CD4-positive, alpha-beta memory T cell (primary cell): ENCODE measurements at places on chromosomes 3 and 15.
A peak's percentile ranks its signal among the peaks of the same experiment; 100 is the strongest.

GRCh38 chr3:23938688-23939087, 6.4 kb upstream of the NR1D2 start:
- no peak for DNase-seq

- DNase-seq: no peak
These were observed 74.8 kb downstream of the RPL39L start for GRCh38 chr3:187064210-187065115.

- no peak for DNase-seq
These were observed 1249.8 kb downstream of the NSUN3 start for GRCh38 chr3:95312650-95313049.

- peak; percentile 38 for DNase-seq
These were observed 18.9 kb downstream of the CX3CR1 start for GRCh38 chr3:39260957-39261356.

- no peak for DNase-seq
These were observed 58.8 kb downstream of the MAP3K13 start for GRCh38 chr3:185421577-185422232.

DNA sequence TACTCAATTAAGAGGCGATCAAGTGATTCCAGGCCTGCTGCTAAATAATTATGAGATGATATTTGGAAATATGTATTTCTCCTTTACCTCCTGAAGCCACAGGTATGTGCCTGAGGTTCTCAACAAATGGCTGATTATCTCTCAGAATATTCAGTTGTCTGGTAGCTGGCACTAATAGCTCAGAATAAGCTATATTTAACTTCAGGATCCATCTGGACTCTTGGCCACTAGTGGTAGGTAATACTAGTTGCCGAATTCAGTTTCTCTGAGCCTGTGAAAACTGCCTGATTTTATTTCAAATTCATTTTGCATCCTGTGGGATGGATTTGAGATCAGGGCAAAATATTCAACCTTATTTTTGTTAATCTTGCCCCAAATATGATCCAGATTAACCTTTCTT, 499.0 kb downstream of the DIPK2A start:
- no peak for DNase-seq

DNA sequence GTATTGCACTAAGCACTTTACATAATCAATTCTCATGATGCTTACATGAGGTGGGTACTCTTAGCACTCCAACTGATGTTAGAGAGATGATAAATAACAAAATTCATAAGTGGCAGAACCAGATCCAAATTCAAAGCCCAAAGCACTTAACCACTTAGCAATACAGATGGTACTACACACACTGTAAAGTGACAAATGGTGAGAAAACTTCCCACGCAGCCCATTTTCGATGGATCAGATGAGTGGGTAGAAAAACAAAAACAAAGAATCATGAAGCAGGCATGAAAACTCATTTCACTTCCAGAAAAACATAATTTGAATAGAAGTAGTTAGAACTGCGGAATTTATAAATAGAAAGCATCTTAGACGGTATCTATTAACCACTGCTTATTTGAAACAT, 66.2 kb downstream of the FRMD4B start:
- no peak for DNase-seq

DNA sequence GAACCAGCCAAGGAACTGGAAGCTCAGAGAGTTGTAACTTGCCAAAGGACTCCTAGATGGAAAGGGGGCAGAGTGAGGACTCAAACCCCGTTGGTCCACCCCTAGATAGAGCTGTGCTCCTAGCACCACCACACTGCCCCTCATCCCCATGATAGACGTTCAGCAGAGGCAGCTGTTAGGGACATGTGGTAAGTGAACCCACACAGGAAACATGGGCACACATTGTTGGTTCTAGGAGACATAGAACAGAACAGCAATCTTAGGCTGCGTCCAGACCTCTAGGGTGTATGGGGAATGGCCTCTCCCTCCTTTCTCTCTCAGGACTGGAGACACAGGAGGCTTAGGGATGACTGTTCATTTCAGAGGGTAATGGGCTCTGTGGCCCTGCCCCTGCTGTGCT, 102.7 kb downstream of the ANP32A start:
- DNase-seq: no peak

- no peak for DNase-seq
These were observed 61.9 kb upstream of the C3orf80 start for GRCh38 chr3:160163229-160163878.

DNA sequence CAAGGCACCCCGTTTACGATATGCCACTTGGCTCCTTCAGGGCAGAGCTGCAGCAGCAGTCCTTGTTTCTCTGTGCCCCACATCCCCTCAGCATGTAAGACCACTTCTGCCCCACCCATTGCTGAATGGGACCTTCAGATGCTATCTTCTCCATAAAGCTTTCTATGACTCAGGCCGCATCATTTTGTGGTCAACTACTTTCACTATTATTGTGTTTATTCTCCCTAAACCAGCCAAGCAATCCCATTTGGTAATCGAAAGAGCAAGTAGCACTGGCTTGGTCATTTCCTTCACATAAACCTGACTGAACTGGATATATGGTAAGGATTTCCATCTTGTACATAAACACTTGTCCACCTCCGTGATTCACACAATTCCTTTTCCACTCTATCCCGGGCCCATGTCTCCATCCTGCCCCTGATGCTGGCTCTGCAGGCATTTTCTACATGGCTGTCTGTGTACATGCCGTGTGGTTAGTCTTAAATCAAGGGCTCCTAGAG, 25.7 kb downstream of the LIPC start:
- no peak for DNase-seq

DNA sequence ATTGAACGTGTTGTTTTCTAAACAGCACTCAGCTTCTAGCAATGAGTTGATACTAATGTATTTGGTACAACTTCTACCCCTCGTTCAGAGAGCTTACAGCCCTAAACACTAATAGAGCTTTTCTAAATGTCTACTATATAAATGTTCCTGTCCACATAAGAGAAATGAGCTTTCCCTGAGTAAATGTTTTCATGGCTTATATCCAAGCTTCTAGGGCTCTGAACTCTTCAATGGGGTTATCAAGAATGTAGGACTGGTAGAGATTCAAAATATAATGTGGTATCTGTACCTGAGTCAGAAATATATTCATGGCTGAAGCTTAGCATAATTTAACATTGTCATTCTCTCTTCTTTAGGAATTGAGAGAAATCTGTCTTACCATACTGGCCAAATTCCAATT, 73.4 kb downstream of the SERPINI1 start:
- no peak for DNase-seq

- DNase-seq: no peak
These were observed 67.2 kb downstream of the CRTC3 start for GRCh38 chr15:90596943-90597342.

DNA sequence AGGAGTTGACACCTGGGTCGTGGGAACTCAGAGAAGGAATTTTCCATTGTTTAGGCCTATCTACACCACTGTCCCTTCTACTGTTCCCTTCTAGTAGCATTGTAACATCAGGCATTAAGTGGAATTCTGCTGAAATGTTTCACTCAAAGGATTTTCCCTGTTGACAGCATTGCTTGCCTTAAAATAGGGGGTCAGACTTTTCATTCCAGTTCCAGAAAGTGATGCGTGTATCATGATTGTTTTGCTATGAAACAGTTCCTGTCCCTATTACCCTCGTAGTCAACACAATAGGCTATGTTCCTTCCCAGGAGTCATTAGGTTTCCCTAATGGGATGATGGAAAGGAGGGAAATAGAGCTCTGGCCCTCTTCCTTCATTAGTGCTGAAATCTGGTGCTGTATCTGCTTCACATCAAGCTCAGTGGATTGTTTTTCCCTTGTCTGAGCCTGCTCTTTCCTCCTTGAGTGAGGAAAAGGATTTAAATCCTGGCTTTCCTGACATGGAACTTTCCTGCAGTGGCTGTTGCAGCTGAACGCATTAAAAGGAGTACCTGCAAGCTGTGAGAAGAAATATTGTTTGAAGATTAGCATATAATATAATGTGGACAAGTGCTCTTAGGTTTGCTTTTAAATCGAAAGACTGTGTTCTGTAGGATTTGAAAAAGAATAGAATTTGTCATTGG, 195.9 kb downstream of the KLHL25 start:
- DNase-seq: no peak

- DNase-seq: no peak
These were observed 29.7 kb downstream of the GLCE start for GRCh38 chr15:69190091-69190490.

DNA sequence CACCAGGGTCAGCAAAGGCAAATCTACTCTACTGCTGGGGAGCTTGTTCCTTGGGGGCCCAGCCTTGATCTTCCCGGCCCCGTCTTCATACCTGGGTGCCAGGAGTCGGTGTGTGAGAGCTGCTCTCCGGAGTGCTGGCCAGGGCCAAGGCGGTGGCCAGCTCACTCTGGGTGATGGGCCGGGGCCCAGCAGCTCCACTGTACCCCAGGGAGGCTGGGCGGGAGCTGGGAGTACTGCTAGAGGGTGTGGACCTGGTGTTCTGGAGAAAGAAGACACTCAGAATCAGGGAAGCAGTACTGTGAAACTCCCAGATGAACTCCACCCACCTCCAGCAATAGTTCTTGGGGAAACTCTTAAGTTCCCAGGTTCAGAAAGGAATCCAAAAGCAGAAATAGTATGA, 11.9 kb downstream of the UBL7 start:
- DNase-seq: no peak

- DNase-seq: no peak
These were observed 308.2 kb upstream of the WNT5A start for GRCh38 chr3:55795296-55795695.

- no peak for DNase-seq
These were observed 26.1 kb downstream of the FBN1 start for GRCh38 chr15:48619446-48619845.

GRCh38 chr3:151558661-151559060, 97.8 kb upstream of the IGSF10 start:
- no peak for DNase-seq

DNA sequence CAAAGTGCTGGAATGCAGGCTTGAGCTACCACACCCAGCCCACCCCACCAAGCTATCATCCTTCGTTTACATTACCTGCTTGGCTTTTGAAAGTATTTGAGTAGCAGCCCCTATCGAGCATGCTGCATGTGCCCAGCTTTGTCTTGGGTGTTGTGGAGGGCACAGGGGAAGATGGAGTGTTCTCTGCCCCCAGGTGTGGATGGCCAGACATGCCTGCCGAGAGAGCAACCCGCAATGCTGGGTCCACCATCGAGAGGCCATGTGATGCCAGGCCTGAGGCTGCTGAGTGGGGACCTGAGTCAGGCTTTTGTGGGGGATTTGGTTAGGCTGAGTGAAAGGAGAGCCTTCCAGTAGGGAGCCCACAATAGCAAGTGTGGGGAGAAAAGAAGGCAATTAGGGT, 25.9 kb downstream of the FOXL2NB start:
- DNase-seq: no peak

- no peak for DNase-seq
These were observed 93.2 kb downstream of the TP63 start for GRCh38 chr3:189724356-189724755.

DNA sequence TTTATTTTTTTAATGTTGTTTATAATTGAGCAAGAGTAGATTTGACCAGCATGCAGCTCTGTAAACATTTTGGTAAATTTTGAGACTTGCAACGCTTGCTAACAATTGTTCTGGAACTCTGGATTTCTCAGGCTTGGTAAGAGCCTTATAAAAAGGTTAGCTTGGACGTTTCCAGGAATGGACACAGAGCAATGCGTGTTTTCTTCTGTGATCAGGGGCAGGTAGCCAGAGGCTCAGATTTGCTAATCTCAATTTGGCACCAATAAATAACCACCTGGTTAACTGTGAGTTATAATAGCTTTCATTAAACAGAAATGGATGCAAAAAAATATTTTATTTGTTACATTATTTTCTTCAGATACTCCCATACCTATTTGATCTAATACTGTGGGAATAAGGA, 39.8 kb downstream of the CADM2 start:
- DNase-seq: no peak

DNA sequence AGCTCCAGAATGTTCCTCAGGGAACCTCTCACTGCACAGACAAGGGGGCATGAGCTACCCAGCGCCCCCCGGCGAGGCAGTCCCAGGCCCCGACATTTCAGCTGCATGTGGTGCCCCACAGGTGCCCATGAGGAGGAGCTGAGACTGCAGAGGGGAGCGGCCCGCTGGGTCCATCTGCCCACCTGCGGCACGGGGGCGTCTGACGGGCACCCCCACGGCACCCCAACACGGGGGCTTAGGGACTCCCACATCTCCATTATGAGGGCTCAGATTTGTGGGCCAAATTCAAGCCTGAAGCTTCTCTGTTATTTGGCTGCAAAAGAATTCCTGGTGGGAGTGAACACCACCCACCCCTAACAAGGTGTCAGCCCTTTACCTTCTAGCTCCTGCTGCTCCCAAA, 258.4 kb downstream of the UACA start:
- DNase-seq: no peak

DNA sequence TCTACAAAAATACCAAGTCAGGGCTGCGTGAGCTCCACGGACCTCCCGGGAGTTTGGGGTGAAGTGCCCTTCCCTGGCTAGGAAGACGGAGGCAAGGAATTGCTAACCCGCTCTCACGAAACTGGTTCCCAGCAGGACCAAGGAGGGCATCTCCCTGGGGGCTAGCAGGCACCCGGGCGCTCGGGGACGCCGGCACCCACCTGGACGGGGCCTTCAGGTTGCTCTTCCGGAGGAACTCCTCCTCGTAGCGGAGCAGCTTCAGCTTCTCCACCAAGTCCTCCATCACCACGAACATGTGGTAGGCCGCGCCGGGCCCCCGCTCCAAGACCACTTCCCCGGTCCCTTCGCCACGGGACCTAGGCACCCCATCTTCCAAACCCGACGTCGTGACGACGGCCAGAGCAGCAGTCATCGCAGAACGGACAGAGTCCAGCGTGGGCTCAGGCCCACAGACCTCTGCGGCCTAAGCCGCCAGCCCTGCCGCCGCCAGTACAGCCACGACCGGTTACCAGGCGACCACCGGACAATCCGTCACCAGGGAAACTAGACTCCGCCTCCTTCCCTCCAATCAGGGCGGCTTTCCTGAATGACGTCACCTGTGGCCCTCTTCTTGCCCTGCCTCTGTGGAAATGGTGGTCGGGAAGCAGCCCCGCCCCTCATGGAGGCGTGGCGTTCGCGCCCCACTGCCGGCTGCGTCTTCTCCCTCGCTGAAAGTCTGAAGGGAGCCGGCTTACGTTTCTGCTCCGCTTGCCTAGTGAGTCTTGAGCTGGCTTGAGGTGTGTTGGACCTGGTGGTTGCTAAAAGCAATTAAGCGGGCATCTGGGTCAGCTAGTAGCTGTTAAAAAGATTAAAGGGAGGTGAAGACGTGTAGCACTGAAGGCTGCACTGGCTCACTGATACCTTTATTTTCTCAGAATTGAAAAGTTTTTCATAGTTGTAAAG, at the start of gene IFT57:
IFT57 (minus strand) TSS at position 514 of the 942 bp plus-strand sequence; CDS start at position 412, 102 bp downstream.
- DNase-seq: peak; percentile 97

GRCh38 chr3:122919291-122919610, 108.3 kb downstream of the SEMA5B start:
- DNase-seq: no peak

- no peak for DNase-seq
These were observed at the start of gene GCNT3 for GRCh38 chr15:59611276-59612260. Gene GCNT3, plus strand, starts transcription at chr15:59611783. Its CDS starts 6,456 bp downstream, at chr15:59618239.

DNA sequence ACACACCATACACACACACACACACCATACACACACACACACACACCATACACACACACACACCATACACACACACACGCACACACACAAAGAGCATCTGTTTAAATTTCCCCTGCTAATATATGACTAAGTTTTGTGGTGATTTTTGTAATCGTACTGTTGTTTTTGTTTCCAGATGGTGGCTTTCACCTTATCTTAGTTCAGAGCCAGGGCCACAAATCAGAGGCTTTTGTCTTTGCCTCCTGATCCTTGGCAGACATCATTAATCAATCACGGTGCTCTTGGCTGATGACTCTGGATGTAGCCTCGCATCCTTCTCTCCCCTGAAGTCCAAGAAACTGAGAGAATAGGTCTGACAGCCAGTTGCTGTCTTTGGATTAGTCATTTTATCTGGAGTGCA, 52.1 kb downstream of the EDEM1 start:
- DNase-seq: no peak
